ENCODE measurements at places on chromosomes 11 and 22. TPM values are rescaled to one million over a fixed set of nuclear protein-coding genes. Genes with fewer than 3 reads are reported as not detected.
A peak's percentile ranks its signal among the peaks of the same experiment; 100 is the strongest.

GRCh38 chr11:93169950-93170561 is 27.7 kb downstream of the SLC36A4 start:
- peak; percentile 13 for DNase-seq

DNA sequence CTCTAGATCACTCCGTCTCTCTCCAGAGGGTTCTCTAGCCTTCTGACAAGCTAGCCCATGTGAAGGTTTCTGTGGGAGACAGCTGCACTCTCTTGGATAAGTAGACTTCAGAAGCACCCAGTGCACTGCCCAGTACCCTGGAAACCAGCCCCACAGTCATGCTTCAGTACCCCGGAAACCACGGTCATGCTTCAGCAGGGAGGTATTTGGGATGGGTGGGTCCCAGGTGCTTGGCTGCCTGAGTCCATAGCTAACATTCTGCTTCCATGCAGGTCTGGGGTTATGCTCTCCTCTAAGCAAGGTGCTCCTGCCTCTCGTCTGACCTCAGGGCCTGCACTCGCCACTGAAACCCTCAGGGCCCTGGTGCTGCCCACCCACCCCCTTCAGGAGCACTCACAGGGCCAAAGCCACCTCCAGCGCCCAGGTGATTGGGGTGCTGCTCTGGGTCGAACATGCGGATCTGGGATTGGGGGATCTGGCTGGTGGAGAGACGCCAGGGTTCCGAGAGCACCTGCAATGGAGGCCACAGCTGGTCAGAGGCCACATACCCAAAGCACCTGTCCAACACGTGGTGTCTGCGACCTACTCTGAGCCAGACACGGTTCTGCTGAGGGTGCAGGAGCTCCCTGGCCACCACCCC is 7.3 kb upstream of the SYCE3 start:
- DNase-seq, result no peak

The GPR83 gene
- total RNA-seq, result not detected

GRCh38 chr11:1202154-1202775 is 20.6 kb upstream of the MUC5B start:
- DNase-seq, result peak; percentile 5
